A549 (cell line): ENCODE measurements at places on chromosomes 6 and 20. TPM values are rescaled to one million over a fixed set of nuclear protein-coding genes. Genes with fewer than 3 reads are reported as not detected.

Gene PTCHD4
- 0.15 to 0.16 TPM (median 0.15 TPM) in 3 replicates for polyA plus RNA-seq

Gene SSTR4
- polyA plus RNA-seq = 0.08 TPM in 2 of 3 replicates, not detected in the other

Gene VGLL2
- polyA plus RNA-seq = not detected in 3 replicates

Gene SPDEF
- polyA plus RNA-seq = 2.2 to 4.3 TPM (median 3.7 TPM) in 3 replicates
